Omental fat pad (tissue), 4 donors: ENCODE measurements at places on chromosomes 12 and 14.

- DNase-seq, result no peak
These were observed 217.3 kb upstream of the CCDC196 start for GRCh38 chr14:66268802-66269334.

DNA sequence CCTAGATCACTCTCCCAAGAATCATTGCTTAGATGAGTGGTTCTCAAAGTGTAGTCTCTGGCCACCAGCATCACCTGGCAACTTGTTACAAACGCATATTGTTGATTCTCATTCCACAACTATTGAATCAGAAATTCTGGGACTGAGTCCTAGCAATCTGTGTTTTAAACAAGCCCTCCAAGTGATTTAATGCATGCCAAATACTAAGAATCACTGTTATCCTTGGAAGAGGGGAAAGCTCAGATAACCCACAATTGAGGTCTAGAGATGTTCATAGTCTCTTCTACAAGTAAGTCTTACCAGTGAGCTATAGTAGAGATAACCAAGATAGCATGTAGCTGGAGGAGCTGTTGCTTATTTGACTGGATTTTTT, 666.6 kb downstream of the DIO2 start:
- no peak for DNase-seq

DNA sequence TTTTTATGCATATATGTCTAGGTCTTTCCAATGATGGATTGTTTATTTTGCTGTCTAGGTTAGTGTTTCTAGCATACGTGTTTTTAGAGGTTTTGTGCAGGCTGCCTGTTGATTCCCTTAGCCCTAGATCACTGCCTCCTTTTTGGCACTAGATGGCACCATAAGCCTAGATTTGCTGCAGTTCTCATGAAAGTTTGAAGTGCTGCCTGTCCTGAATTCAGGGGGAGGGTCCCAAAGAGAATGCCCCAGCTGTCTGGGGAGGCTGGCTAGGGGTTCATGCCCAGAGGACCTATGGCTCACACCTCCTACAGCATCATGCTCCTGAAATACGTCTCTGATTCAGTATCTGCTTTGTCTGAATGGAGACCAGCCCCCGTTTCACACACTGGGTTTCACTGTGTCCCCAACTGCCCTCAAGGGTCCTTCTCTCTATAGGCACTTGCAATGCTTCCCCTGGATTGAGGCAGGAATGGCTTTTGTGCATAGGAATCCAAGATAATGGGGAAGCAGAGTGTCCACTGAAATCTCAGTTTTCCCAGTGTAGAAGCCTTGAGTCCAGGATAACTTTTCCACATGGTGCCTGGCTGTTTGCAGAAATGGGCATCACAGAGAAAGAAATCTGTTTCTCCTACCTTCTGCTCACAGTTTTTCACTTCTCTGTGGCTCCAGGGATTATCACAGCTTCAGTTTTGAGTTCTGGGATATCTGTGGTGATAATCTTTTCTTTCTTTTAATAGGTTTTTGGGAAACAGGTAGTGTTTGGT, 14.2 kb upstream of the TXNRD1 start:
- no peak for DNase-seq

DNA sequence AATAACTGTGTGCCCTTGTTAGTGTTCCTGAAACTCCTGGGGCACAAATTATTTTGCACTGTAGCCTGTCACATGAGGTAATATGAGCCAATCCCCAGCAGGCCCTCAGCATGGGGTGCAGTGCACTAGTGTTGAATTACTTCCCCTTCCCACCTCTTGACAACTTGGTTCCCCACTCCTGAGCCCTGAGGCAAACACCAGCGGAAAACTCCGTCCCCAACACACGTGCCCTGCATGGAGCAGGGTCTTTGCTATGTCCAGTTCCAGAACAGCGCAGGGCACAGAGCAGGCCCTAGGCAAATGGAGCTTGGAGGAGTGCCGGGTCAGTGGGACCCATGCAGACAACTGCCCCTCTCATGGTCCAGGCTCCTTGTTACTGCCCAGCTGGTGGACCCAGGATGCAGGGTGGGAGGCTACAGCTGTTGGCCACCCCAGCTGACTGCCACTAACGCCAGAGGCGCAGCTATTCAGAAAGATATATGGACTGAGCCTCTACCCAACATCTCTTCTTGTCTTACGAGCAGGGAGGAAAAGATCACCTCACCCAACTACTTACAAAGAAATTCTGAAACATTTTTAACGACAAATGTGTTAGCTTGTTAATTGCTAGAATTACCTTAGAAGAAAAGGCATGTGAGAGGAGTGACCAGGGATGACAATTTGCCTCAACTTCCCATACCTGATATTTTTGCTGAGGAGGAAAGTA, 71.6 kb downstream of the NT5DC3 start:
- no peak for DNase-seq
